Uterus (tissue), 4 donors: ENCODE measurements at places on chromosomes 11 and 22. TPM values are rescaled to one million over a fixed set of nuclear protein-coding genes. Genes with fewer than 3 reads are reported as not detected.

- no peak for DNase-seq
These were observed 104.4 kb downstream of the STIM1 start for GRCh38 chr11:3959903-3960265.

DNA sequence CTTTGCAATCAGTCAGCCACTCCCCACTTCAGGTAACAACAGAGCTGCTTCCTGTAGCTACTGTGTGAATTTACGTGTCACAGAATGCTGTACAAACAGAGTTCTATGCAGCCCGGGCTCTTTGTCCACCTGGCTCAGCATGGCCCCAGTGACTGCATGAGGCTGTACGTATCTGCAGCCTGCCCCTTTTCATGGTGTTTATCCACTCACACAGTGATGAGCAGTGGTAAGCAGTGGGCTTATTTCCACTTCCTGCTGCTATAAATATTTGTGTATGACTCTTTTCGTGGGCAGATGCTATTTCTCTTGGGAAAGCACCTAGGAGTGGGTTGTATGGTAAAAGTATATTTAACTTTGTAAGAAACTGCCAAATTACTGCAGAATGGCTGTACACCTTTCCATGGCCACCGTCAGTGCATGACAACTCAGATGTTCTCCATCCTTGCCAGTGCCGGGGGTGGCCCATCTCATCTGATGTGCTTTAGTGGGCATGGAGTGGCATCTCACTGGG lies 43.3 kb downstream of the MYEOV start:
- DNase-seq, result no peak

- no peak for DNase-seq
These were observed 10.1 kb upstream of the BAIAP2L2 start for GRCh38 chr22:38120359-38121110.

GRCh38 chr22:38799265-38800002 lies 5.5 kb upstream of the DNAL4 start:
- DNase-seq, result no peak

Gene OR2AG1
- total RNA-seq, result not detected

DNA sequence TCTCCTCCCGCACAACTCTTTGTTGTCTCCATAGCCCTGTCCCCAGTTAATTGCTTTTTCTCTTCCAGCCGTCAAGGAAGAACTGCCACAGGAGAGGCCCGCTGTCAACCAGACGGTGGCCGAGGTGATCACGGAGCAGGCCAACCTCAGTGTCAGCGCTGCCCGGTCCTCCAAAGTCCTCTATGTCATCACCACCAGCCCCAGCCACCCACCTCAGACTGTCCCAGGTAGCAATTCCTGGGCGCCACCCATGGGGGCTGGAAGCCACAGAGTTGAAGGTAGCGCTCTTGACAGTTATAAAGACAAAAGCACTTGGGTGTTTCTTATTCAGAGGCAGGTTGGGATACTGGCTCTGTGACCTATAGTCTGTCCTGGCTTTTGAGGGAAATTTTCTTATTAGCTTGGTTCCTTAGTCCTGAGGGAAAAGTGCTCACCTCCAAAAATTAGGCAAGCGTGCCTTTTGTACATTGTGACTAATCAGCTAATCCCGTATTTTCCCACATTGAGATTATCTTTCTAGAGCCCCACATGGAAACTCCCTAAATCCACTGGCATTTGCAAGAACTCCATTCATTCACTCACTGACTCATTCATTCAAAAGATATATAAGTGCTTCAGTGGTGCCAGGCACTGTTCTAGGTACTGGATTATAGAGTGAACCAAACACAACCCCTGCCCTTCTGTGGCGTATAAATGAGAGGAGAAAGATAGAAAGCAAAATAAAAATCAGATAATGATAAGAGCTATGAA lies 65.9 kb downstream of the KREMEN1 start:
- no peak for DNase-seq

DNA sequence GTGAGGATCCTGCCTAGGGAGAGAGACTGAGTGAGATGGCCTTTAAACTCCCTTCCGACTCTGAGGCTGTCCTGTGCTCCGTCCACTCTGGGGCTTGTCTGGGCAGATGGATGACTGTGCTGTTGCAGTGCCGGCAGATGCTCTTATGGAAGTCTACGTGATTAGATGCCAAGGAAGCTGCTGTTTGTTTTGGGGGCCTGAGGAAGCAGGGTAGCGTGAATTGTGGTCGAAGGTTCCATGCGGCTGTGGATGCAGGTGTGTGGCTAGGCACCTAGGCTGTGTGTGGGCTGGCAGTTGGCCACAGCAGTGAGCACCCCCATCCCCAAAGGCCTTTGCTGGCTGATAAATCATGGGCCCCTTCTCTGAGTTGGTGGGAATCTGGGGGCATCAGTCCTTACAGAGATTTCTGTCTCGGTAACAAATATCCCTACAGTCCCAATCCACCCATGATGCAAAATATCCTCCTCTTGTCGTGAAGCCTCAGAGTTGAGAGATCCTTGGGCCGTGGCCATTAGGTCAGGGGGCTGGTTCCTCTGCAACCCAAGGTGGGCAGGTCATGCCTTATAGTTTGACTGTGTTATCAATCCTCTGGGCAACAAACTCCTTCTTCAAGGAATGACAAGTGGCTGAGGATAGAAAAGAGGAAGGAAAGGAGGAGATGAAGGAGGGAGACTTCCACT lies 31.2 kb downstream of the AMPD3 start:
- DNase-seq, result no peak

- DNase-seq, result no peak
These were observed 1.2 kb downstream of the GLB1L3 start for GRCh38 chr11:134277183-134278001.

DNA sequence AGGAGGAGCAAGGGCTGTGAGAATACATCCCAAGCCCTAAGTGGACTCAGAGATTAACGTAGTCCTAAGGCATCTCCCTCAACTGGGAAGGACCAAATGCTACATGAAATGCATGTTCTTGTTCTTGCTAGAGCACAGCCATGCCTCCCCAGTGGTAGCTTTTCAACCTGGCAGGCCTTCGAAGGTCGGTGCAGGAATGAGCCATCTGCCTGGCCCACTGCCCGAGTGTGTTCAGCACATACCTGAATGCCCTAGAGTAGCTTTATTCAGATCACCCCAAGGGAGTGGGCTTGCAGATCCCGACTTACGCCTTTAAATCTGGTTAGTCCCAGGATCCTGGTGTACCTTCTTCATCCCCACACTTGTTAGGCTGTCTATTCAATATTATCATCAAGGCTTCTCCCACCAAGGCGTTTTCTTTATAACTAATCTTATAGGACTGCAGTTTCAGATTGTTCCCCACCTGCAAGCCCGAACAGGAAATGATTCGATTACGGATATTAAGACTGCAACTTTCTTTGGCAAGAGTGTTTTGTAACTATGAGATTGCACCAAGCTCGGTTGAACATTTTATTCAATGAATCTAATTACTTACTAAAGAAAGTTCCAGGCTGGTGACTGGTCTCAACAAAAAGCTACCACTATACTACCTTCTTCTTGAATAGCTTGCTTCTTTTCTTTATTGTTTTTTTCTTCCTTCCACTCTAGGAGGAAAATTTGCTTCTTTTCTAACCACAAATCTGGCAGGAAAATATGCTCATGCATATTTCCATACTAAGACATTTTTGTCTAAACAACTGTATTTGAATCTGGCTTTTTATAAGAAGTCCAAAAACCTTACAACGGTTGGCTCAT lies 115.6 kb downstream of the SGSM3 start:
- no peak for DNase-seq

GRCh38 chr11:35990170-35990569 lies 46.3 kb downstream of the LDLRAD3 start:
- no peak for DNase-seq
